ENCODE measurements at places on chromosomes 12 and 14. TPM values are rescaled to one million over a fixed set of nuclear protein-coding genes. Genes with fewer than 3 reads are reported as not detected.

PYM1 gene
- 15.5 TPM for total RNA-seq

HEATR5A gene
- 32.8 TPM for total RNA-seq

LRRK2 gene
- total RNA-seq = 25.2 TPM

ADGRD1 gene
- 16.4 TPM for total RNA-seq

- DNase-seq = no peak
Observed at GRCh38 chr12:100520048-100520769, 46.5 kb downstream of the NR1H4 start.

DNA sequence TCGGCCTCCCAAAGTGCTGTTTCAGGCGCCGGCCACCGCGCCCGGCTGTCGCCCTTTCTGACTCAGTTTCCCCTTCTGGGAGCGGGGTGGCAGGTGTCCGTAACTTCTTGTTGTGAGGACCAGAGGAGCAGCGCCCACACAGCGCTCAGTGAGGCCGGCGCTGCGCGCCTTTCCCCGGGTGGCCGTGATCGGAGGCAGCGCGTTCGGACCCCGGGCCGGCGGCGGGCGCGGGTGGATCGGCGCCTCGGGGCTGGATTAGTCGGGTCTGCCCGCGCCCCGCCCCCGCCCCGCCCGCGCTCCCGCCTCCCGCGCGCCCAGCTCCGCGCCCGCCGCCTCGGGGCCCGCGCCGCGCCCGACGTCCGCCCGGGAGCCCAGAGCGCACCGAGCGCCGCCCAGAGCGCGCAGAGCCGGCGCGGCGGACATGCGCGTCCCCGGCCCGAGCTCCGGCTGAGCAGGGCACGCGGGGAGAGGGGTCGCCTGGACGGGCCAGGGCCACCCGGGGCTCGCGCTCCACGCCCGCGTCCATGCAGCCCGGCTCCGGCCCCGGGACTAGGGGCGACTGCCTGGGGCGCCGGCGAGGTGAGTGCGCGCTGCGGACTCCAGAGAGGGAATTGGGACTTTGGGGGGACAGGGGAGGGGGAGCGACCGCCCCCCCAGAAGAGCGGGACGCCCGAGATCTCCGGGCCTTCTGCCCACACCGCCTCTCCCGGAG, 50.6 kb downstream of the LRCOL1 start:
- peak; percentile 81 for DNase-seq

DNA sequence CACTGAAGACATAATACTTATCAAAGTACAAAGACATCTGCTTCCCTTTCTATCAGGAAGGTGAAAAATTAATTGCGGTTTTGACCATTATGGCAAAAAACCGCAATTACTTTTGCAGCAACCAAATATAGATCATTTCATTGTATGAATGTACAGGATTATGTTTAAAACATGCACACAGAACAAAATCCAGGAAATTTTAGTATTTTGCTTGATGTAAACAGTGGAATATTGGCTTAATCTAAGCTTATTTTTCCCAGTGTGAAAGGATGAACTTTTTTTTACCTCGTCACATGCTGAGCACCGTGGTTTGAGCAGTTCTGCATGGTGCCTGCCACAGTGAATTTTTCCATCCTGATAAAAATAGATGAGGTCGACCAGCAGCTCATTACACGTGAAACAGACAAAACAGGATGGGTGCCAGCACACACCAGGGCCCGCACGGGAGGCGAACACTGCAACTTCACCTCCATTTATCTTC, 121.2 kb downstream of the PRICKLE1 start:
- DNase-seq = no peak

DNA sequence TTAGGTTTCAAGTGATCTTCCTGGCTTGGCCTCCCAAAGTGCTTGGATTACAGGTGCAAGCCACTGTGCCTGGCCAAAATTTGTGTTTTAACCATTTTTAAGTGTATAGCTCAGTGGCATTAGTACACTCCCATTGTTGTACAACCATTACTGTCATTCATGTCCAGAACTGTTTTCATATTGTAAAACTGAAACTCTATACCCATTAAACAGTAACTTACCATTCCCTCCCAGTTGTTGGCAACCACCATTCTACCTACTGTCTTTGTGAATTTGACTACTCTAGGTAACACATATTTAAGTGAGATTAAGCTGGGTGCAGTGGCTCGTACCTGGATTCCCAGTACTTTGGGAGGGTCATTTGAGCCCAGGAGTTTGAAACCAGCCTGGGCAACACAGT, 67.3 kb upstream of the KCNH3 start:
- DNase-seq = no peak
